ENCODE measurements at places on chromosomes 12 and 14.

DNA sequence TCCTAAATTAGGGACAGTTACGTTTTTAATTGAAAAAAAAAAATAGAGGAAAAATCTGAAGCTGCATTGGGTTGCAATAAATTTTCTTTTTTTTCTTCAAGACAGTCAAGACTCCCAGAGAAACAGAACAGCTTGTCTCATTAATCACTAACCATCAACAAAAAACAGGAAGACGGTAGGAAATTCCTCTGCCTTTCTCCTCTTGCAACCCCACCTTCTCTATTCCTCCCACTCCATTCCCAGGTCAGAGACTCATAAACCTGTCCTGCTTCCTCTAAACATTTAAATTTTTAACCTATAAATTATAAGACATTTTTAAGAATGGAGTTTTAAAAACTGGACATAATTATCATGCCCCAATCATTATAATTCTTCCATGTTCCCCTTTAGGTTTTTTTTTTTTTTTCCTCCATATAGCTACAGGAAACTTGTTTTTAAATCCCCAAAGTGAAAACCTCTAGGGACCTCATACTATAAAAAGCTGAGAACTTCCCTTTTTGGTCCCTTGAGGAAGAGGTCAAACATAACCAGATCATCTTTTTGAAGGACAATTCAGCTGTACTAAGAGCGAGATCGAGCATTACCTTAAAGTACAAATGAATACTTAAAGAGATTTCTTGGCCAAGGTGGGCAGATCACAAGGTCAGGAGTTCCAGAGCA is 36.0 kb downstream of the CPM start:
- DNase-seq: no peak

GRCh38 chr12:5013266-5013730 is 30.4 kb upstream of the KCNA5 start:
- DNase-seq: no peak

DNA sequence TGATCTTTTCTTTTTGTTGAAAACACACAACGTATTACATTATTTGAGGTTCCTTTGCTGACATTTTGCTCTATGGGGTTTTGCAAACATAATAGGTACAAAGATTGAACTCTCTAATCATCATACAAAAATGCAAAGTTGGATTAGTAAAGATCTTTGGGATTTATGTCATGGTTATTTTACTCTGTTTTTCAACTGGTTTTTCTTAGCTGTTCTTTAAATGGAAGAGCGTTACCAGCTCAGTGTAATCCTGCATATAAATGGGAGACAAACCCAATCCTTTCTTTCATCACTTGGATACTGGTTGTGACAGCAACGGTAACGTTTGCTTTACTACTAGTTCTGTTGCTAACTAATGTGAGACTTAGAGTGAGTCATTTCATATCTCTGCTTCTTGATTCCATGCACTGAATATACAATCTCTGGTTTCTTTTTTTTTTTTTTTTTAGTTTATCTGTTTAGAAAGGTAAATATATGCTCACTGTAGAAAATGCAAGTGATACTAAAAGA is 104.9 kb upstream of the NOVA1 start:
- DNase-seq: no peak

DNA sequence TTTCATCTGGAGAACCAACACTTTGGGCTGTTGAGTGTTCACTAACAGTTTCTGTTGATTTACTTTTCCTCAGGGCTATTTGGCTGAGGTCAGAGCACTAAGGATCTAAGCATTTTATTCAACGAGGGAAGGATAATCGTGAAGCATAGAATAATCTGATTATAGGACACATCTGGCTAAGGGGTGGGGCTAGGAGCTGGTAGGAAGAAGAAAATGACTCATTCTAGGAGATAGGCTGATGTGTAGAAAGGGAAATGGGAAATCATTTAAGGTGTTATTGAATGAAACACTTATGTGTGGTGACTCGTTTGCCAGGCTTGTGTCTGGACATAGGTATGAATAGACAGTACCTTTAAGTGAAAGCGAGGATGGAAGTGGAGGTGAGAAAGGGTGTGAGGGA is 167.2 kb downstream of the ETNK1 start:
- no peak for DNase-seq

- DNase-seq: no peak
These were observed 71.5 kb downstream of the SCARB1 start for GRCh38 chr12:124792156-124792555.

- DNase-seq: no peak
These were observed 183.8 kb downstream of the DPF3 start for GRCh38 chr14:72709916-72710611.

All from HL-60 (cell line).